ENCODE measurements at places on chromosomes 5 and 9. TPM values are rescaled to one million over a fixed set of nuclear protein-coding genes. Genes with fewer than 3 reads are reported as not detected.

GRCh38 chr9:120235081-120235480 lies 344.9 kb downstream of the CDK5RAP2 start:
- DNase-seq = no peak
- no peak overlapping the region for H3K27ac ChIP-seq
- H3K4me1 ChIP-seq = no peaks in the 10 kb centered on the region
- no peak overlapping the region for H3K4me3 ChIP-seq
- no peaks in the 10 kb centered on the region for H3K27me3 ChIP-seq

GRCh38 chr9:120917929-120918762 lies 8.4 kb downstream of the TRAF1 start:
- no peak for DNase-seq
- H3K27me3 ChIP-seq = no peaks in the 10 kb centered on the region

IFNA13 gene
- polyA plus RNA-seq = not detected

DNA sequence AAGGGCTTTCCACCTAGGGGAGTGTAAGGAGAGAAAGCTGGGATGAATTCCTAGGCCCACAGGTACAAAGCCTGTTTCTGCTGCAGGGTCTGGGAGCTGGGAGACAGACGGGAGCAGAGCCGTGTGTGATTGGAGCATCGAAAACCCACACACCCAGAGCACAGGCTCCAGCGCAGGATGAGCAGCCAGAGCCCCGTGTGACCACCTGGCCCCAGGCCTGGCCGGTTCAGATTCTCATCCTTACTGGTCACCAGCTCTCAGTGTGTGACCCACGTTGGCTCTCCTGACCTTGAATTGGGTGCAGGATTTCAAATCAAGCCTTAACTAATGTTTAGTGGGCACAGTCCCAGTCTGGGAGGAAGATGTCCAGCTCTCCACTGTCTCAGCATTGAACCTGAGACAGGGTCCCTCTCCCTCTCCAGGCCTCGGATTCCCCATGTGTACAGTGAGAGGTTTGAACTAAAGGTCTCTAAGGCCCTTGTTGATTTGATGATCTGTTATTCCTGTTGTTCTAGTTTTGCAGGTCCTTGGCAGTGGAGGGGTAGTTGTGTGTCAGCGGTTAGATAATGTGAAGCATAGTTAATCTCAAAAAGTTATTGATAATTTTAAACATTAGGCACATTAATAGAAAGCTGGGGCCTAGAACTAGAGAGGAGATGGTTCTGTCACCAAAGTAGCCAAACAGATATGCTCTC lies 50.1 kb downstream of the PPARGC1B start:
- no peak overlapping the region for H3K4me3 ChIP-seq
- H3K36me3 ChIP-seq = no peaks in the 10 kb centered on the region
- peaks cover 71% of the 10 kb centered on the region for H3K4me1 ChIP-seq
- no peaks in the 10 kb centered on the region for H3K27me3 ChIP-seq
- H3K27ac ChIP-seq = peak overlapping the region; percentile 82

IRF1 gene
- polyA plus RNA-seq = 80.2 TPM

- H3K27me3 ChIP-seq = no peaks in the 10 kb centered on the region
- peaks cover 10% of the 10 kb centered on the region for H3K36me3 ChIP-seq
- H3K4me1 ChIP-seq = no peaks in the 10 kb centered on the region
- no peak overlapping the region for H3K27ac ChIP-seq
- DNase-seq = no peak
These were observed 29.5 kb upstream of the FOXI1 start for GRCh38 chr5:170076211-170076610.

- no peak for DNase-seq
- peaks cover 7% of the 10 kb centered on the region for H3K4me1 ChIP-seq
- H3K36me3 ChIP-seq = no peaks in the 10 kb centered on the region
These were observed 49.9 kb upstream of the DPYSL3 start for GRCh38 chr5:147559749-147560148.

SPINK7 gene
- not detected for polyA plus RNA-seq

CRAT gene
- 28.5 TPM for polyA plus RNA-seq

- H3K27me3 ChIP-seq = no peaks in the 10 kb centered on the region
- peaks cover 98% of the 10 kb centered on the region for H3K4me1 ChIP-seq
- H3K4me3 ChIP-seq = no peak overlapping the region
- H3K36me3 ChIP-seq = no peaks in the 10 kb centered on the region
- no peak for DNase-seq
These were observed 63.4 kb downstream of the RXRA start for GRCh38 chr9:134389642-134390041.

DNA sequence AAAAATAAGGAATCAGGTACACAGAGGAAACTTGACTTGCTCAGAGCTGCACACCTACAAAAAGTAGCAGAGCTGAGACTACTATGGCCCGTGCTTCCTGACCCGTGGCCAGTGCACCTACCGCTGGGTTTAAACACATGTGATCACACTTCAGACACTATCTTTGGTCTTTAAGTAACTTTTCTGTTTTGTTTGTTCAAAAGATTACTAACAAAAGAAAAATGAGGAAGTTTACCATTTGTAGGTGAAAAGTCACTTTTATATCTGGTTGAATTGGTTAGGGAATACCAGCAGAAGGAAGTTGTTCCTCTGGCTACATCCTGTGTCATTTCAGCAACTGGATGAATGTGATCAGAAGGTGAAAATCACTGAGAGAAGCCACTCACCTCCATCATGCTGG lies 6.5 kb upstream of the SYK start:
- H3K4me3 ChIP-seq = no peak overlapping the region
- H3K4me1 ChIP-seq = no peaks in the 10 kb centered on the region
- no peaks in the 10 kb centered on the region for H3K36me3 ChIP-seq
- DNase-seq = no peak
- peak overlapping the region; percentile 58 for H3K27ac ChIP-seq

PIP5K1B gene
- polyA plus RNA-seq = 27.2 TPM

LEAP2 gene
- 2.2 TPM for polyA plus RNA-seq

DNA sequence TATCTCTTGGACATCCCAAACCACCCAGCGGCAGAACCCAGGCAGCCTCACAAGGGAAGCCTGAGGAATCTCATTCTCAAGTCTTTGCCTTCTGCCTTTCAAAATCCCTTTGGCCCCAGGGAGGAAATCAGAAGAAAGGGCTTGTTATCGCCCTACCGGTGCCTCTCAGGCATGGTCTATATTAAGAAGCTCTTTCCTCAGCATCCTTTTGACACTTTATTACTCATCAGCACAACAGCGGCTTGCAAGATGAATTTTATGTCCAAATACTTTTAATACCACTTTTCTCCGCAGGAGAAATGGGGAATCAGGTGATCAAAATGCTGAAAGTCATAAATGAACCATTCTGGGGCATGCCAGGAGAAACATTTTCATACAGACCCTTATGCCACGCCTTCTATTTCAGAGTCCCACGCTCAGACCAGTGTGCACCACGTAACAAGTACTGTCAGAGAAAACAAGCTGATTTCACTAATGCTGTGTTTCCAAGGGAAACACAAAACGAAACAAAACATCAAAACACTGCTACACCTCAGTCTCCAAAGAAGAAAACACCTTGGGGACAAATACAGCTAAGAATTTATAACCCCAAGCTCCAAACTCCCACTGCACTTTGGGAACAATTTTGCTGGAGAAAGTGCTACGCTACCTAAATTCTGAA lies 30.0 kb downstream of the RAPGEF1 start:
- no peak overlapping the region for H3K4me3 ChIP-seq
- H3K27me3 ChIP-seq = no peaks in the 10 kb centered on the region
- H3K27ac ChIP-seq = peak overlapping the region; percentile 66
- DNase-seq = peak; percentile 32
- no peaks in the 10 kb centered on the region for H3K36me3 ChIP-seq

DNA sequence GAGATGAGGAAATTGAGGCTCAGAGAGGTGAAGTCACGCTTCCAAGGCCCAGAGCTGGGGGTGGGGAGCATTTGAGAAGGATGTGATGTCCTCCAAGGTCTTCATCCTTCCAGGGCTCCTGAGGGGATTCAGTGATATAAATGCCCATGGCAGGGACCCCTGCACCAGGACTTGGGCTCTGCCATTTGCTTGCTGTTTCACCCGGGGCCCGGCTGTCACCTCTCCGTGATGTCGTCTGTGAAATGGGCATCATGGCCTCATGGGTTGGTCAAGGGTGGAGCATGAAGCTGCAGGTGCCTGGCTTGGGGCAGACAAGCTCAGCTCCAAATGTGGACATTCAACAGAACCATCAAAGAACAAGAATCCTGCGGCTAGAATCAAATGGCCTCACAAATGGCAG lies 253.1 kb downstream of the PBX3 start:
- no peak overlapping the region for H3K27ac ChIP-seq
- DNase-seq = no peak
- peaks cover 6% of the 10 kb centered on the region for H3K27me3 ChIP-seq
- H3K4me1 ChIP-seq = no peaks in the 10 kb centered on the region
- no peaks in the 10 kb centered on the region for H3K36me3 ChIP-seq
- no peak overlapping the region for H3K4me3 ChIP-seq

- no peaks in the 10 kb centered on the region for H3K27me3 ChIP-seq
- no peaks in the 10 kb centered on the region for H3K4me1 ChIP-seq
- no peak overlapping the region for H3K4me3 ChIP-seq
- no peak for DNase-seq
- H3K36me3 ChIP-seq = no peaks in the 10 kb centered on the region
- H3K27ac ChIP-seq = no peak overlapping the region
These were observed 143.2 kb downstream of the C9orf152 start for GRCh38 chr9:110064803-110065202.

CARTPT gene
- polyA plus RNA-seq = 1.00 TPM

DNA sequence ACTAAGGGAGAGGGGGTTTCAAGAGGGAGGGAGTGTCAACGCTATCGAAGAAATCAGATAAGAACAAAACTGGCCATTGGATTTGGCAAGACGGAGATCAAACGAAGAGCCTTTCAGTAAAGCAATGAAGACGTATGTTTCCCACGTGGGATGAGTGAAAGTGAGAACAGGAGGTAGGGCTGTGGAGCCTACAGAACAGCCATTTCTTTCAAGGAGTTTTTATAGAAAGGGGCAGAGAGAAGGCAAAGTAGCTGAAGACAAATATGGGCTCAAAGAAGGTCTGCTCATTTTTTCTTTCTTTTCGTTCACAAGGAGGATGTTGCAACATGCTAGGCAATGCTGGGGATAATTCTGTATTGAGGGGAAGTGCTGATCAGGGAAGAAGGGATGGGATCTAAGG lies 98.3 kb downstream of the SUSD1 start:
- no peak overlapping the region for H3K4me3 ChIP-seq
- no peaks in the 10 kb centered on the region for H3K36me3 ChIP-seq
- no peak overlapping the region for H3K27ac ChIP-seq
- DNase-seq = no peak
- H3K4me1 ChIP-seq = peaks cover 19% of the 10 kb centered on the region

TCF7 gene
- polyA plus RNA-seq = 8.0 TPM

GRCh38 chr5:180093651-180094382 lies 22.3 kb upstream of the RNF130 start:
- H3K4me1 ChIP-seq = peaks cover 15% of the 10 kb centered on the region
- no peak for DNase-seq
- H3K27me3 ChIP-seq = no peaks in the 10 kb centered on the region
- no peaks in the 10 kb centered on the region for H3K36me3 ChIP-seq
- no peak overlapping the region for H3K27ac ChIP-seq

GRCh38 chr5:107592515-107592914 lies 78.2 kb downstream of the EFNA5 start:
- no peak for DNase-seq
- no peaks in the 10 kb centered on the region for H3K4me1 ChIP-seq
- H3K4me3 ChIP-seq = no peak overlapping the region
- no peaks in the 10 kb centered on the region for H3K27me3 ChIP-seq

- peaks cover 46% of the 10 kb centered on the region for H3K4me1 ChIP-seq
- no peaks in the 10 kb centered on the region for H3K27me3 ChIP-seq
- H3K27ac ChIP-seq = no peak overlapping the region
- no peaks in the 10 kb centered on the region for H3K36me3 ChIP-seq
- no peak for DNase-seq
- no peak overlapping the region for H3K4me3 ChIP-seq
These were observed 24.6 kb downstream of the RAPGEF6 start for GRCh38 chr5:131610198-131611063.

SPRY4 gene
- 7.9 TPM for polyA plus RNA-seq

- peak overlapping the region; percentile 53 for H3K4me3 ChIP-seq
- H3K27me3 ChIP-seq = peaks cover 9% of the 10 kb centered on the region
- peak overlapping the region; percentile 83 for H3K27ac ChIP-seq
- H3K4me1 ChIP-seq = peaks cover 38% of the 10 kb centered on the region
These were observed 335 bp downstream of the GALNT12 start for GRCh38 chr9:98807814-98808195.

All from stomach (tissue), 19 donors.